Activated naive CD4-positive, alpha-beta T cell treated with anti-CD3 and anti-CD28 coated beads, Interleukin-2, amount 10 ng/mL, durations not matched to agents 7 days and 5 days (primary cell): ENCODE measurements at places on chromosomes 3 and 15.
A peak's percentile ranks its signal among the peaks of the same experiment; 100 is the strongest.

- no peaks in the 10 kb centered on the region for H3K36me3 ChIP-seq
- H3K27ac ChIP-seq, result no peak overlapping the region
- H3K27me3 ChIP-seq, result peaks cover 80% of the 10 kb centered on the region
- DNase-seq, result no peak
These were observed 6.0 kb upstream of the GATA2 start for GRCh38 chr3:128498901-128499530.

DNA sequence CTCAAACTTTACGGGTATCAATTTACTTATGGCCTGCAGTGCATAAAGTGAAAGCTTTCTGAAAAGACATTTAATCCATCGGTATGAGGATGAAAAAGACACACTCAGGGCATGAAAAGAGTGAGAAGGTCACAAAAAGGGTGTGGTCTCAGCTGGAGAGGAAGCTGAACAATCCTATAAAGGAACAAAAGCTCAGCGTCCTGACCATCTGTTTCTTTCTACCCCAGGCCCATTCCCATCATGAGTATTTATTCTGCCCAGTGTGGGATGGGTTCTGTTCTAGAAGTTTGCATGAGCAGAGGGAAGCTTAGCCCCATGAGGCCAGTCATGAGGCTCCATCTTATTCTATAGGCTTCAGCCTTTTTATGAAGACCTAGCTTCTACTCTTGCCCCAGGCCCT, 144.6 kb downstream of the LPP start:
- peaks cover 22% of the 10 kb centered on the region for H3K36me3 ChIP-seq
- H3K27me3 ChIP-seq, result no peaks in the 10 kb centered on the region
- H3K4me3 ChIP-seq, result no peak overlapping the region
- DNase-seq, result no peak
- peaks cover 30% of the 10 kb centered on the region for H3K4me1 ChIP-seq

DNA sequence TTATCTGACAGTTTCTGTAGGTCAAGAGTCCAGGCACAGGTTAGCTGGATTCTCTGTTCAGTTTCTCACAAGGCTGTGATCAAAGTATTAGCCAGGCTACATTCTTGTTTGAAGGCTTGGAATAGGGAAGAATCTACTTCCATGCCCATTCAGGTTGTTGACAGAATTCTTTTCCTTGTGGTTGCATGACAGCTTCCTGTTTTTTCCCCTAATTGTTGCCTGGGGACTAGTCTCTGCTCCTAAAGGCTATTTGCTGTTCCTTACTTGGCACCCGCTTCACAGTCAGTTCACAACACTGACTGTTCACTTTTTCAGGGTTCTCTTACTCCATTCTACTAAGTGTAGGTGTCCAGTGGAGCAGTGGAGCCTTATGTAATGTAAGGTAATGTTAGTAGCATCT, 115.4 kb upstream of the GBE1 start:
- no peak for DNase-seq
- H3K4me1 ChIP-seq, result no peaks in the 10 kb centered on the region
- H3K36me3 ChIP-seq, result no peaks in the 10 kb centered on the region
- H3K4me3 ChIP-seq, result no peak overlapping the region

- H3K4me3 ChIP-seq, result no peak overlapping the region
- H3K36me3 ChIP-seq, result peaks cover 26% of the 10 kb centered on the region
- H3K27ac ChIP-seq, result no peak overlapping the region
- peaks cover 29% of the 10 kb centered on the region for H3K4me1 ChIP-seq
- DNase-seq, result no peak
These were observed 82.4 kb upstream of the STT3B start for GRCh38 chr3:31450345-31450744.

DNA sequence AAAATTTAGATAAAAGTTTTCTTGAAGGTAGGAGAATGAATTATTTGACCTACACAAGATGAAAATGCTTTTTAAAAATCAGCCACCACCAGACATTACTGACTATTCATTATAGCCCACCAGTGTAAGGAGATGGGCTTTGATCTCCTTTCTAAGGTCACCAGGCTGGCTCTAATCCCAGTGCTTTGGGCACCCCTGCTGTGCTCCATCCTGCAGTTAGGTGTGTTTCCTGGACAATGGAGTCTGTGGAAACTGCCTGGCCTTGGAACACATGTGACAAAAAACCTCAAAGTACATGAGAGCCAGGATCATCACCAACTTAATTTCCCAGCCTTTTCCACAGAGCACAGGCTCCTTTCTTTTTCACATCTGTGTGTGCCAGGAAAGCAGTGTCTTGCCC, 260.9 kb downstream of the CHST2 start:
- no peak overlapping the region for H3K4me3 ChIP-seq
- no peak for DNase-seq
- no peak overlapping the region for H3K27ac ChIP-seq
- no peaks in the 10 kb centered on the region for H3K27me3 ChIP-seq

DNA sequence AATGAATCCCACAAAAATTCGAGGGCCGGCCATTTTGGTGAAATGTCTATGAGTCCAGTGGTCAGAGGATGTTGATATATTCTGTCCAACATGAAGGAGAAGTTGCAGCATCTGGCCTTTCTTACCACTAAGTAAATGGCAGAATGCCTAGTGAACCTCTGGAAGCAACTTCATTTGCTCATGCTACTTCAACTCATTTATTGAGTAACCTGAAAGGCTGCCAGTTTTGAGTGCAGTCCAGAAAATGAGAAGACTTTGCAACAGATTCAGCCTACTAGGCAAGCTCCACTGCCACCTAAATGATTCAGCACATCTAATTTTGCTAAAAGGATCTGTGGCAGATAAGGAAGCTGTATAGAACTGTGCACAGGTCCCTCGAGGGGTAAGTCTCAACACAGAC, 265.0 kb downstream of the OPA1 start:
- H3K36me3 ChIP-seq, result no peaks in the 10 kb centered on the region
- H3K27me3 ChIP-seq, result peaks cover 15% of the 10 kb centered on the region
- no peak overlapping the region for H3K27ac ChIP-seq
- no peak overlapping the region for H3K4me3 ChIP-seq

- no peaks in the 10 kb centered on the region for H3K36me3 ChIP-seq
- H3K27ac ChIP-seq, result peak overlapping the region; percentile 1
- DNase-seq, result peak; percentile 69
- peaks cover 16% of the 10 kb centered on the region for H3K27me3 ChIP-seq
- peaks cover 30% of the 10 kb centered on the region for H3K4me1 ChIP-seq
These were observed 24.0 kb downstream of the LTF start for GRCh38 chr3:46440531-46441294.

DNA sequence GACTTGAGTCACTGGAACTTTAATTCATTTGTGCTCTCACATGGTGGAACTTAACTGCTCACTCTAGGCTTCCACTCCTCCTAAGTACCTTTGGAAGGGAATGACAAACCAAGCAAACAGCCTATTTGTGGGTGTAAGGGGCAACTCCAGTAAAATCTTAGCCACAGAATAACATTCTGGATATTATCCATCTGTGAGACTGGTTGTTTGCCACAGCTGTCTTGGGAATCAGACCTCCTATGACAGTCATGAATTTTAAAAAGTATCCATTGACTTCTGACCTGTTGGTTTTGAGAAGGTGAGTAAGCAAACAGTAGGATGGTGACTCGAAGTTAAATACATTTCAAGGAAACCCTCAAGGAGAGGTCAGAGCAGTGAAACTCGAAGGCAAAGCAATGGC, 147.3 kb upstream of the CDIN1 start:
- DNase-seq, result no peak
- H3K36me3 ChIP-seq, result no peaks in the 10 kb centered on the region
- H3K4me1 ChIP-seq, result no peaks in the 10 kb centered on the region
- H3K27ac ChIP-seq, result no peak overlapping the region

DNA sequence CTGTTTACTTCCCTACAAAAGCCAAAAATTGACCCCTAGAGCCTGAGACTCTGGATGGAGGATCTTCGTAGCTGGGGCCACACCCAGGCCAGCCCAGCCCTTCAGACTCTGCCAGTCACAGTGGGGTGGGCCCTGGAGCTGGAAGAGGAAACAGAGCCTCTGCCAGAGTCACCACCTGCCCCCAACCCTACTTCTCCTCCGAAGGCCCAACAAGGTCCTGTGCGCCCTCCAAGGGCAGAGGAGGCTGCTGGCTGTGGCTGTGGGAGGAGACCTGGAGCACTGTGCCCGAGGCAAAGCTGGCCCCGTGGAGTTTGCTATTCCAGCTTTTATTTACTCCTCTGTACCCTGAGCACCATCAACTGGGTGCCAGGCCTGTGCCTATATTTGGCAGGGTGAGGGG, 19.0 kb downstream of the CISH start:
- peak; percentile 23 for DNase-seq
- peak overlapping the region; percentile 98 for H3K27ac ChIP-seq
- peaks cover 87% of the 10 kb centered on the region for H3K4me1 ChIP-seq
- H3K4me3 ChIP-seq, result peak overlapping the region; percentile 42
- H3K36me3 ChIP-seq, result peaks cover 25% of the 10 kb centered on the region
- no peaks in the 10 kb centered on the region for H3K27me3 ChIP-seq

DNA sequence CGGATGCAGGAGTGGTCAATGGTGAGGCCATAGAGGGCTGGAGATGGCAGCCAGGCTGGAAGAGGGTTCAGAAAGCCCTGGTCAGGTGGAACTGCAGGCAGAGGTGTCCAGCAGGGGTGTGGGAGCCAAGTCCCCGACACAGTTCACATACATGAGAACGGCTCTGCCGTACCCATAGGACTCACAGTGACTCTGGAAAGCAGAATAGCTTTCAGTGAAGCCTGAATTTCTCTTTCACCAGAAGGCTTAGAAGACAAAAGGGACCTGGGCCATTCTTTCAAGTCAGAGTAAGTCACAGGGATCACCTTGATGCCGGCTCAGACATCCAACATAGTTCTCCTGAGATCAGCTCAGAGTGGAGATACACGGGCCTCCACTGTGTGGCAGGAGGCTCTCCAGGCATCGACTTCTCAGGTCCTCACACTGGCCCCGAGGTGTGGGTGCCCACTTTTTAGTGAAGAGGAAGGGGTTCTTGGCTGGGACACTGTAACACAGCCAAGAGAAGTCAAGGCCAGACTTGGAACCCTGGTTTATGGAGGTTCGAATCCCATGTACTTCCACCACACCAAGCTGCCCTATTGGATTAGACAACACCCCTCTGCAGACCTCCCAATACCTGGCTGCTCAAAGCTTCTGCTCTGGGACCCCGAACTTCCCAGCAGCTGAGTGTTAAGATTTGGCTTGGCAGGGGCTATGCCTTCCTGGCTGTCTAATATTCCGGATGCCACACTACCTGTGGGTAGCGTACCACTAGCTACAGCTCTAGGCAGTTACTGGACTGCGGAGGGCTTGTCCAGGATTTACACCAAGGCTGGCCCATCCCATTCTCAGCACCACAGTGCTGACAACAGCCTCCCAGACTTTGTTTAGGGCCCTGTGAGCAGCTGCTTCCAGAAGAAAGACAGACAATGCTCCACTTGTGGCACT, 40.4 kb upstream of the RAB6B start:
- no peak overlapping the region for H3K4me3 ChIP-seq
- H3K27me3 ChIP-seq, result peaks cover 31% of the 10 kb centered on the region
- no peaks in the 10 kb centered on the region for H3K4me1 ChIP-seq
- no peaks in the 10 kb centered on the region for H3K36me3 ChIP-seq
- no peak for DNase-seq
- no peak overlapping the region for H3K27ac ChIP-seq

- peak overlapping the region; percentile 88 for H3K27ac ChIP-seq
- H3K4me3 ChIP-seq, result peak overlapping the region; percentile 38
- H3K36me3 ChIP-seq, result peaks cover 4% of the 10 kb centered on the region
- DNase-seq, result peak; percentile 53
- H3K4me1 ChIP-seq, result peaks cover 26% of the 10 kb centered on the region
- H3K27me3 ChIP-seq, result no peaks in the 10 kb centered on the region
These were observed 24.7 kb upstream of the MCTP2 start for GRCh38 chr15:94206463-94207167.

DNA sequence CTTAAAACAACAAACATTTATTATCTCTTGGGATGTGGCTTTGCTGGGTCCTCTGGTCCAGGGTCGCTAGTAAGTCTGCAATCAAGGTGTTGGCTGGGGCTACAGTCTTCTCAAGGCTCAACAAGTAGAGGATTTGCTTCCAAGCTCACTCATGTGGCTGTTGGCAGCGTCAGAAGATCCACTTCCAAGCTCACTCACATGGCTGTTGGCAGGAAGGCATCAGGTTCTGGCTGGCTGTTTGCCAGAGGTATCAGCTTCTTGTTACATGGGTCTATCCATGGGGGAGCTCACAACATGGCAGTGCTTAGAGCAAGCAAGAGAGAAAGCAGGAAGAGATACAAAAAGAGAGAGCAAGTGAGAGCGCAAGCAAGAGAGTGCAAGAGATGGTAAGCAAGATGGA, 15.0 kb upstream of the BNC1 start:
- H3K27ac ChIP-seq, result no peak overlapping the region
- no peak overlapping the region for H3K4me3 ChIP-seq
- no peaks in the 10 kb centered on the region for H3K4me1 ChIP-seq
- H3K36me3 ChIP-seq, result no peaks in the 10 kb centered on the region
- DNase-seq, result no peak

DNA sequence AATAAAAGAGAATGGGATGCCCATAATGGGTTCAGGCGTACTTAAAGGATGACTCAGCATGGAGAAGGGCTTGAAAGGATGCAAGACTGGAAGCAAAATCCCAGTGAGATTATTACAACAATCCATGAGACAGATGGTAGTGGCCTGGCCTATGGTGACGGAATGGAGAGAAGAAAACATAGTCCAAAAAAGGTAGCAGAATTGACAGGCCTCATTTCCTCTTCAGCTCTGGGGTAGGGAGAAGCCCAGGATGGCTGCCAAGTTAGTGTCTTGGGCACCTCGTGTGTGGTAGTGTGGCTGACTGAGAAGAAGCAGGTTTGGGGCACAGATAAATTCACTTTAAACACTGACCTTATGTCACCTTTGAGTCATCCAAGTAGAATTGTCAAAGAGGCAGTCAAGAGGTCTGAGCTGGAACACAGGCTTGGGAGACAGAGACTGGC, 18.1 kb downstream of the MB21D2 start:
- peaks cover 23% of the 10 kb centered on the region for H3K27me3 ChIP-seq
- DNase-seq, result no peak
- H3K4me1 ChIP-seq, result peaks cover 72% of the 10 kb centered on the region
- no peak overlapping the region for H3K4me3 ChIP-seq

GRCh38 chr3:94928921-94929320, 866.1 kb downstream of the NSUN3 start:
- no peaks in the 10 kb centered on the region for H3K36me3 ChIP-seq
- H3K27ac ChIP-seq, result no peak overlapping the region
- no peak overlapping the region for H3K4me3 ChIP-seq
- no peak for DNase-seq
- no peaks in the 10 kb centered on the region for H3K4me1 ChIP-seq

DNA sequence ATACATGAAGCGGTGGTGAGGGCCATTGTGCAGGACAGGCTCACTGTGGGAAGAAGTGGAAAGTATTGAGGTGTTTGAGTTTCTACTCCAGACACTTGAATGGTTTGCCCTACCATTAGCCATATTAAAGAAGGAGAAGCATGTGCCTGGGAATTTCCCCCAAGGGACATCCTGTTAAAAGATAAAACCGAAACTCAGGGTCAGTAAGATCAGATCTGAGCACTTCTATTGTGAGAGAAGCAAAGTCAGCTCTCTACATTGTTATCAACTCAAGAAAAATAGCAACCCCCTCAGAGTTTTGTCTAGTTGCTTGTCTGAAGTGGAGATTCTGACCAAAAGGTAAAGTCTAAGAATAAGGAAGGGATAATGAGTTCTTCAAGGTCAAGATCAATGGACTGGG, 269.8 kb downstream of the CHST2 start:
- H3K36me3 ChIP-seq, result no peaks in the 10 kb centered on the region
- no peak overlapping the region for H3K4me3 ChIP-seq
- DNase-seq, result no peak

- DNase-seq, result no peak
- no peak overlapping the region for H3K27ac ChIP-seq
- H3K36me3 ChIP-seq, result peaks cover 17% of the 10 kb centered on the region
- H3K27me3 ChIP-seq, result no peaks in the 10 kb centered on the region
- H3K4me1 ChIP-seq, result no peaks in the 10 kb centered on the region
These were observed 56.4 kb upstream of the ACTC1 start for GRCh38 chr15:34851751-34852150.
